Activated T-cell treated with anti-CD3 and anti-CD28 coated beads for 24 hours (primary cell): ENCODE measurements at places on chromosomes 7 and 10.

DNA sequence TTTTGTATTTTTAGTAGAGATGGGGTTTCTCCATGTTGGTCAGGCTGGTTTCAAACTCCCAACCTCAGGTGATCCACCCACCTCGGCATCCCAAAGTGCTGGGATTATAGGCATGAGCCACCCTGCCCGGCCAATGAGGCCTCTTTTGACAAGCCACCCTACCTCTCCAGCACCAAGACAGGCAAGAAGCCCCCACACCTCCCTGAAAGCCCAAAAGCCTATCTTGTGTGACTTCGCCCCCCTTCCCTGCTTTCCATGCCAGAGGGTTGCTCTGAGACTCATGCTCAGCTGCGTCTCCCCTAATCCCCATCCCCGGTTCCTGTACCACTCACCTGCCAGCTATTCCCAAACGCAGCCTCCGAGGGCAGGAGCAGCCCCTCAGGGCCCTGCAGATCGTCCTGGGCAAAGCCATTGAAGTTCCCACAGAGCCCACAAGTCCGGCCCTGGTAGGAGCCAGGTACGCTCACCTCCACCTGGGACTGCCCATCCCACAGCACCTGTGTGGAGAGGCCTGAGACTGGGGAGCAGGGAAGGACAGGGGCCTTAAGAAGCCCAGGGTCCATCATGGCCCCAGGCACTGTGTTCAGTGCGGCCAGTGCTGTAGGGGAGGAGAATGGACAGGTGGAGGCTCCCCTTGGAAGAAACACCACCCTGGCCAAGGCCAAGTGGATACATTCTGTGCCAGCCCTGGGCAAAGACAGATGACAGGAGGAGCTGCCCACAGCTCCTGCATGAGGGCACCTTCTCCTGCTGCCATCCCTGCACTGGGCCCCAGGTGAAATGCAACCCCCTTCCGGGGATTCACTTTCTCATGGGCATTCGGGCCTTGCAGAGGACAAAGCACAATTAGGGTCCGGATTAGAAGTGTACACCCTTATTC lies 15.8 kb downstream of the ATP6V1F start:
- DNase-seq, result no peak

DNA sequence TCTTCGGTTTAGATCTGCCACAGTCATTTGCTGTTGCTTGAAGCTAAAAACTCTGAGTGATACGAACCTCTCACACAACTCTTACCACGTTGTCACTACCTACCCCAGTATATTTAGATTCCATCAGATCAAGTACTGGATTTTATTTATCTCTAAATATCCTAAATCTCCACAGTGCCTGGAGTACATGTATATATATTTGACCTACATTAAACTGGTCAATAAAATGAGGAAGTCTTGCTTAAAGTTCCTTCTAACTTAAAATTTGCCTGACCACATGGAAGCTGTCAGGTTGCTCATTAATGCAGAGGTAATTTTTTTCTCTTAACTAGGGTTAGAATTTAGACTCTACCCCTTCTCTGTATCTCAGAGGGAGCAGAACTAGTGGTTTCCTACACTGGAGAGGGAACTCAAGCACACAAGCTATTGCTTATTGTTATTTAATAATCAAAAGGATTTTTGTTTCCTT lies 3.1 kb upstream of the MACC1 start:
- DNase-seq, result no peak

DNA sequence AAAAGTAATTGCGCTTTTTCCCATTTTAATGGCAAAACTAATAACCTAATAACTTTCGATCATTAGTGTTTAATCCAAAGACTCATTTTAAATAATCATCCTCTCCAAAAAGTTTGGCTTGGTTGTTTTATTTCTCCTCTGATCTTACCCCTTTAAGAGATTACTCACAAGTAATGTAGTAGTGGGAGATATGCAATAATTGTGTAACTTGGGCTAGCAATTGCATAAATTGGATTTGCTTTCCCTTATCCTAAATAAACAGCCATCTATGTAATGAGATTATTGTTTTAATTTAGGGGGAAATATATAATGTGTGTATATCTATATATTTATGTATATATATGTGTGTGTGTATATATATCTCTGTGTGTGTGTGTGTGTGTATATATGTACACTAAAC lies 82.5 kb downstream of the RNLS start:
- no peak for DNase-seq

DNA sequence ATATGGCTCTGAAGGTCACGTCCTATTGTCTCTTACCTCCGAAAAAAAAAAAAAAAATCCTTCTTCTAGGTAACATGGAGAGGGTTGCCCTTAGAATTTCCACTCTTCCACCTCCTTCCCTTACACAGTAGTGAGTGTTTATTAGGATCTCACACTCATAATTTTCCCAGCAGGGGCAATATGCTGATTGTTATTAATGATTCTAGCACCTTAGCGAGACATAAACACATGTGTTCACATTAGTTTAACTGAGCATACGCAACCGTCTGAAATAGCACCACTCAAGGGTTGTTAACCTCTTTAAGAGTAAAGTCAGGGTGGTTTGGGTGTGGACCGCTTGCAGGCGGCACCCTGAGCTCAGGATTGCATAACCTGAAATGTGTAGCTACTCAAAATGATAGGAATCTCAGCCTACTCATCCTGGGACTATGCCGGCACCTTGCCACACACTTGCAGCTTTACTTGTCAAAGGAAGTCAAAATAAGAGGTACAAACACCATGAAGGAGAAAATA lies 52.2 kb downstream of the CPEB3 start:
- no peak for DNase-seq

DNA sequence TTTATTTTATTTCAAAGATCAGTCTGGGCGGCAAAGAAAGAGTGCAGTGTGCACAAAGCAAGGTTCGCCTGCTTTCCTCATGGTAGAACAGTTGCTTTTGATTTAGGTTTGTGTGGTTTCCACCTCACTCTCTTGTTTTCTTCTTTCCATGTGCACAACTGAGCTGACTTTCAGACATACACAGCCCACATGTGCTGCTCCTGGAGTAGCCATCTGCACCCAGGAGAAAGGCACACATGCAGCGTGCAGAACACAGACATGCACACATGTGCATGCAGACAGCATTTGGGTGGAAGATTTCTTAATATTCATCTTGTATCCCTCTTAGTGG lies 302.1 kb downstream of the FZD1 start:
- DNase-seq, result no peak

DNA sequence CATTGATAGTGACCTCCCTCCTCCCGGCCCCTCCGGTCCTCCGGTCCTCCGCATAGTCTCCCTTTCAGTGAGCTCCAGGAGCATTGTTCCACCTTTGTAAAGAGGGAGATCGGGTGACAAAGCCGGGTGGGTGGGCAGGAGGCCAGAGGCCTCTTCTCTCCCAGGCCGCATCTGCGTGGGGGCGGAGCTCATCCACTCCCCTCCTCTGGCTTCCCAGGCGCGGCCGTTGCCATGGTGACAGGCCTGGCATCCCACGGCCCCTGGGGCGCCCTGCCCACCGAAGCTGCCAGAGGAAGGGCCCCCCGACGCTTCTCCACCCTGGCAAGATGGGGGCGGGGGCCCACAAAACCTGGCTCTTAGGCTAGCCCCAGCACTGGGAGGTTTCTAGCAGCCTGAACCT lies 4.4 kb upstream of the FZD9 start:
- no peak for DNase-seq

GRCh38 chr10:69716711-69717560 lies 84.8 kb upstream of the COL13A1 start:
- DNase-seq, result peak; percentile 43

DNA sequence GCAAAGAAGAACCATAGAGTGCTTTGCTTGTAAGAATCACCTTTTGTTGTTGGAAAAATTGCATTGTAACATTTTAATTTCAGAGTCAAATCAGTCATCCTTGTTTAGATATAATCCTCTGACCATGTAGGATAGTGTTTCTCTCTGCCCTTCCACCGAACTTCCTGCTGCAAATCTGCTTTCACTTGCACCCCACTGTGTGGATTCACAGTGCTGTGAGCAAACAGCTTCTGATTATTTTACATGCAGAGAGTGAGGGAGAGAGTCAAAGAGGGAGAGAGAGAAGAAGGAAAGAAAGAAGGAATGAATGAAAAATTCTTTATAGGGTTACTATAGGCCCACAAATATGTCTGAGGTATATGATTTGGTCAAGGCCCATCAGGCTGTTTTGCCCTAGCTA lies 30.0 kb upstream of the SEM1 start:
- DNase-seq, result no peak

GRCh38 chr10:130466271-130466997 lies 330.2 kb downstream of the GLRX3 start:
- DNase-seq, result no peak

DNA sequence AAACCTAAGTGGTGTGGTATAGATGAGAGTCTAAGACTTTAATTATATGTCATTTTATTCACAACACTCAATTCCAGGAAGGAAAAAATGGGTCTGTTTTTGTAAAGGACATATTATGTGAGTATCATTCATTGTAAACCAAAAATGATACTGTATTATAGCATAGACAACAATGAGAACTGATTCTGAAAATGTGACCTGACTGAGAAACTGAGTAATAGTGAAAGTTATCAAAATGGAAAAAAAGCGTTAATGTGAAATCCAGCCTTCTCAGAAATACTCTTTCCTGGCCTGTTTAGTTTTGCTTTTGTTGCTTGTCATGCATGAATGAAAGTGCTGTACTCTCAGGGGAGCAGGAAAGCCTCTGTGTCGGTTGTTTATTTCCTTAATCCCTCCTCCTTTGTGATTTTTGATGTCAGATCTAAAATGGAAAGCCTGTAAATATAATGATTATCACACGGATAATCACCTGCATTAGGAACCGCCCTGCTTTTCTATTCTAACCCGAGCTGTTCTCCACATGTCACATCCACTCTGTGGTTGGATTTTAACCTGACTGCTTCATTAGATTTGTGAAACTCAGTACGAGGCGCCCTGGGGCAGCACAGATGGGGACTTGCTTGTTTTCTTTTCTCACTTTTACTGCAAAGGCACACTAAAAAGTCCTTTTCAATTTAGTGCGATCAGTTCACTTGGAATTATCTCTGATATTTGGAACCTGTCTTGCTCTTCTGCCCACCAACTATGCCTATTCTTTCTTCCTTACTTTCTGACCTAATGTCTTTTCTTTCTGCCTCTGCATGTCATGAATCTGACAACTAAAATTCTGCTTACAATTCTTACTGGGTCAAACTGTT lies 240.9 kb upstream of the KAT6B start:
- peak; percentile 32 for DNase-seq

GRCh38 chr7:18352339-18353255 lies 143.0 kb upstream of the HDAC9 start:
- DNase-seq, result no peak

GRCh38 chr7:727806-728460 lies 852 bp upstream of the PRKAR1B start:
- DNase-seq, result no peak

DNA sequence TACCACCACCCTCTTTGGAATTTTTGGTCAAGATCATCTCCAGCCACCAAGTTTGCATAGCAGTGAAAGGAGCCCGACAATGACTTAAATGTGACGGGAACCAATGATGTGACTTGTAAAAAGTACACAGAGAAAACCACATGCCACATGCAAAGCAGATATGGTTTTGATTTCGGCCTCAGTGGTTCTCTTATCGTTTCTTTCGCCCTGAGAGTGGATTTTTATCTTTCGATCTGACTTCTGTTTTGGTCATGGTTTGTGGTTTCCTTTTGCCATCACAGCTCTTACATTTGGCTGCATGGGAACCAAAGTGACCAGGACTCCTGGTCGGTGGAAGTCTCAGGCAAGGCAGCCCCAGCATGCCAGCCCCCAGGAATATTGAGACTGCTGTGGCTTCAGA lies 31.5 kb downstream of the TCF7L2 start:
- DNase-seq, result peak; percentile 32

- no peak for DNase-seq
Observed at GRCh38 chr10:117983961-117984360, 62.8 kb downstream of the RAB11FIP2 start.

GRCh38 chr10:78433076-78433595 lies 399.5 kb downstream of the RPS24 start:
- DNase-seq, result no peak

- no peak for DNase-seq
Observed at GRCh38 chr7:70214071-70214470, 615.8 kb downstream of the AUTS2 start.

GRCh38 chr7:732094-732541 lies 5.0 kb upstream of the PRKAR1B start:
- no peak for DNase-seq

DNA sequence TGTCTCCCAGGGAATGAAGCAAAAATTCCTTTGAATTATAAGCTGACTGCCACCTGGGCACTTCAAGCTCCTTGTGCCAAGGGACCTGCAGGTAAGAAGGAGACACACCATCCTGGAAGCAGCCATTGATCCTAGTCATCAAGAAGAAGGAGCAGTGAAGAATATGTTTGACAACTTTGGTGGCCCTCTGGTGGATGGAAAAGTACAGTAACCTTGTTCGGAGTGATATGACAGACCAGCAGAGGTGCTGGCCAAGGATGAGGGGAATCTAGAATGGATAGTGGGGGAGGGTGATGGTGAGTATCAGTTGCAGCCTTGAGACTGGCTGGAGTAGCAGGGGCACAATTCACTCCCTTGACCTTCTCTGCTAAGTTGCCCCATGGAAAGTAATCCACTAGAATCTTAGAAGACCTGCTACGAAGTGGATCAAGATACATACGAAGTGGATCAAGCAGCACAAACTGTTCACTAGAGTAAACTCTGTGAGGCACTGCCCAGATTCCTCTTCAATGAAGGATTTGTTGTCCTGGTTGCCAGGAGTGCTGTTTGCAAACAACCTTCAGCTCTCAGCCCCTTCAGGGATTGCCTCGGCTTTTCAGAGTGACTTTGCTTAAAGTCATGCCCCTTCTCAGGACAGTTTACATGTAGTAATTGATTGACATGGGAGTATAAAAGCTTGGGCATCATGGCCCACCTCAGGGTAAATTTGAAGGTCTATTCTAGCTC lies 44.8 kb upstream of the ORC5 start:
- DNase-seq, result no peak

GRCh38 chr10:132572545-132572937 lies 35.0 kb downstream of the INPP5A start:
- DNase-seq, result no peak

- no peak for DNase-seq
Observed at GRCh38 chr7:20458521-20458920, 127.8 kb downstream of the ITGB8 start.

- DNase-seq, result no peak
Observed at GRCh38 chr7:154907651-154908620, 95.0 kb downstream of the PAXIP1 start.

- no peak for DNase-seq
Observed at GRCh38 chr10:73340121-73340520, 18.5 kb downstream of the CFAP70 start.

DNA sequence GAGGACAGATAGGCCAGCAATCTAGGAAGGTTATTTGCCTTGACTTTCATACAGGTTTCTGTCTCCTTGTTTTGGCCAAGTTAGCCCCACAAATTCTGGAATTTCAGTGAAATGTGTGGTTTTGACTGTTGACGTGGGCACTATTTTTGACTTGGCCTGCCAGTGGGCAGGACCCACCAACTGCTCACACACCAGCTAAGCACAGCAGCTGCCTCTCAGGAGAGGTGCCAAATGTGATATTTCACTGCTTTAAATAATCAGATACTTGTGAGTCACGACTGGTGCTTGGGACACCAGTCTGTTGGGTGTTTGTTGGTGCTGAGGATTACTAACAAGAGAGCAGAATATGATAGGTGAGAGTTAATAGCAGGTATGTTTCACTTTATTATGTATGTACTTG lies 409.7 kb upstream of the MTPN start:
- DNase-seq, result no peak

- no peak for DNase-seq
Observed at GRCh38 chr10:47336387-47337134, 11.6 kb upstream of the RBP3 start.
